ENCODE measurements at places on chromosomes 2 and 18.

- DNase-seq = no peak
These were observed 77.6 kb upstream of the FOXI3 start for GRCh38 chr2:88530081-88530480.

- DNase-seq = no peak
These were observed 30.9 kb upstream of the YPEL5 start for GRCh38 chr2:30115981-30116285.

- no peak for DNase-seq
These were observed 1.6 kb downstream of the SLC66A2 start for GRCh38 chr18:79949697-79950487.

GRCh38 chr2:172086241-172087206 lies 1.2 kb downstream of the DLX1 start:
- DNase-seq = no peak

DNA sequence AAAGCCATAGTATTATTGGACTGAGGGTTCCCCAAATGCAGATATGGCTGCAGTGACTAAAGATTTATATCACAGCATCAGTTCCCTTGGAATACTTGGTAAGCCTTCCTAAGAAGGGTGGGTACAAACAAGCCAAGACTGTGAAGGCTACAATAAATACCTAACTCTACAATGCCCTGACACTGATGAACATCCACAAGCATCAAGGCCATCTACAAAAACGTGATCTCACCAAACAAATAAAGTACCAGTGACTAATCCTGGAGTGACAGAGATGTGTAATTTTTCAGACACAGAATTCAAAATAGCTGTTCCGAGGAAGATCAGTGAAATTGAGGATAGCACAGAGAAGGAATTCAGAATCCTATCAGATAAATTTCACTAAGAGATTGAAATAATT lies 254.5 kb downstream of the PARD3B start:
- DNase-seq = no peak

DNA sequence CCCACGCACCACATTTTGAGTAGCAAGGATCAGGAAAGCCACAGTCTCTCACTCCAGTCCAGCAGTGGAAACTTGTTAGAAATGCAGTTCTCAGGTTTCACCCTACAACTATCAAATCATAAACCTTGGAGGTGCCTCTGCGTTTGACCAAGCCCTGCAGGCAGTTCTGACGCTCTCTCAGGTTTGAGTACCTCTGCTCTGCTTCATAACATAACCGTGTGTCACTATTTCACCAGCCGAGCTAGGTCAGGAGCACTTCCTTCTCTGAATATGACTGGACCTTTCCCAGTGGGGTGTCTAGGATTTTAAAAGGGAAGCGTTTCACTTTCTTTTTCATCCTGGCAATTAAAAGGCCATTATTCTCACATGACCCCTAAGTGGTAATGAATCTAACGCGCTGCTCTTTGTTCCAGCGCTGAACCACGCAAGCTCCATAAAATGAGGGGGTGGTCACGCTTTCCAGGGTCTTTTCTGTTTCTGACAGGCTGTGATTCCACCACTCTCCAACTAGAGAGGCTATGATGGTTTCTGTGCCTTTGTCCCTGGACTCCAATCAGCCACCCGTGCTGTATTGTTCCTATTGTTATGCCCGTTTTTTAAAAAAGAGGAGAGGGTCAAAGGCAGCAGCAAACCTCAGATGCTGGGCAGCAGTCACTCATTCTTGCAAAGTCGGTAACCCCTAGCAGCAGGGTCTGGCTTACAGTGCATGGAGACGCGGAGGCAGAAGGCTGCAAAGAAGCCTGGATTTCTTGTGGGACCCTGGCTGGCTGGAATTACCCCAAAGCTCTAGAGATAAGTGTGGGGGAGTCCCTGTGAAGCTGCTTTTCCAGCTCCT lies 75.2 kb upstream of the CTNNA2 start:
- DNase-seq = no peak

DNA sequence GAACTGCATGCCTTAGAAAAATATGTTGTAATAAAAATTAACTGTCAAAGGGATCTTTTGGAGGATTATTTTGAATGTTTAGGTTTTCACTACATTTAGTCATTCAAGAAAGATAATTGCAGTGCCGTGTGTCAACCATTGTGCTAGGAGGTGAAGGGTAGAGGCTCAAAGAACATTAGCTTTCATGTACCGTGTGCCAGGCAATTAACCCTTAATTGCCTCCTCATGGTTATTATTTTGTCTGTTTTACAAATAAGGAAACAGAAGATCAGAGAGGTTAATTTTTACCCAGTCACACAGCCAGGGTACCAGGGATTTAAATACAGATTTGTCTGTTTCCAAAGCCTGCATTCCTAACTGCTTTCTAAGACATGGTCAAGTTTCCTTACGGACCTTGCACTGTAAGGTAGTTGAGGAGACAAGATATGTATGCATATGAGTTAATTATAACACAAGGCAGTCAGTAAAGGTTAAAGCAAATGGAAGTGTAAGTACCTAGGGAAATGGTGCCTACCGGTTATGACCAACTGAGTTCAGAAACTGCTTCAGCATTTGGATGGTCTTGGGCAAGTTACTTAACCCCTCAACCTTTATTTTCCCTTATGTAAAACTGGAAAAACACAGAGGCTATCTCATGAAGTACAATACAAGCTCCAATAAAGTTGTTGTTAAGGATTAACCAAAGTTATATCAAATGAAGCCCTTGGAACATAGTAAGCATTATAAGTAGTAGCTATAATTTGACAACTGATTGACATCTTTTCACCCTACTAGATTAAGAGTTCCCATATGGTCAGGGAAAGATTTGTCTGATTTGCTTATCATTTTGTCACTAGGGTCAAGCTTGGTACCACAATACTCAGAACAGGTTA lies 434.9 kb downstream of the MBD2 start:
- no peak for DNase-seq

GRCh38 chr2:233867993-233868532 lies at the start of gene MSL3B:
Gene MSL3B, minus strand, starts transcription at chr2:233868386.
- DNase-seq = peak; percentile 26

DNA sequence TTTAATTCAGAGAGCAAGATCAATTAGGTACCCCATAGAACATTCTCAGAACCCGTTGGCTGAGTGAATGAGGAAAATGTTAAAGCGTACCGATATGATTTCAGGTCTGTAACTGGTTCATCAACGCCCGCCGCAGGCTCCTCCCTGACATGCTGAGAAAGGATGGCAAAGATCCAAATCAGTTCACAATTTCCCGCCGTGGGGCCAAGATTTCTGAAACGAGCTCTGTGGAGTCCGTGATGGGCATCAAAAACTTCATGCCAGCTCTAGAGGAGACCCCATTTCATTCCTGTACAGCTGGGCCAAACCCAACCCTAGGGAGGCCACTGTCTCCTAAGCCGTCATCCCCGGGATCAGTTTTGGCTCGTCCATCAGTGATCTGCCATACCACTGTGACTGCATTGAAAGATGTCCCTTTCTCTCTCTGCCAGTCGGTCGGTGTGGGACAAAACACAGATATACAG lies 7.3 kb downstream of the TGIF1 start:
- no peak for DNase-seq

DNA sequence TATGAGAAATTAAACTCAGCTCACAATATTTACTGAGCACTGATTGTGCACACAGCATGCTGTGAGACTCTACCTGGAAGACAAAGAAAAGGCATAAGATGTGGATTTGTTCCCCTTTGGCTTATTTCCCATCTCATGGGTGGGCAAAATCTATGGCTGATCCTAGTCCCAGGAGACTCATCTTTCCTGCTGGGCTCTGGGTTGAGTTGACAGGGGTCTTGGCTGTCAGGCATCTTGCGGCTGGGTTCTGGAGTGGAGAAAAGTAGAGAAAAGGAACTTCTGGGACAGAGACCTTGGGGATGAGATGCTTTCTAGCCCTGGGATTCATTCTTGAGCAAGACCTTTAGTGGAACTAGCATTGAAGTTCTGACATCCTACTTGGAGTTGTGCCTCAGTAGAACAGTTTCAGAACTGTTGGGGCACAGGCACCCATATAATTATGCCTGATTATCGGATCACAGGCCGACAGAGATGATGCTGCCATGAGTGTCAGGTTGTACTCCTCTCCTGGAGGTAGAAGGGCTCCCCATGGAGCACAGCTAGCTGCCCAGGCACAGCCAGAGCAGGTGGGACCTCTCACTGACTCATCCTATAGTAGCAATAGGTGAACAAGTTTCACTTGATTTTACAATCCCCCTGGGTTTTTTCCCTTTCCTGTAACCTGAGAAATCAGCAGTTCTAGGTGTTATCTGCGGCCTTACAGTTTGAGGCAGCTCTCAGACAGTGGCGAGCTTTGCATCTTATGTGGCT lies 260.9 kb downstream of the CYRIA start:
- no peak for DNase-seq

DNA sequence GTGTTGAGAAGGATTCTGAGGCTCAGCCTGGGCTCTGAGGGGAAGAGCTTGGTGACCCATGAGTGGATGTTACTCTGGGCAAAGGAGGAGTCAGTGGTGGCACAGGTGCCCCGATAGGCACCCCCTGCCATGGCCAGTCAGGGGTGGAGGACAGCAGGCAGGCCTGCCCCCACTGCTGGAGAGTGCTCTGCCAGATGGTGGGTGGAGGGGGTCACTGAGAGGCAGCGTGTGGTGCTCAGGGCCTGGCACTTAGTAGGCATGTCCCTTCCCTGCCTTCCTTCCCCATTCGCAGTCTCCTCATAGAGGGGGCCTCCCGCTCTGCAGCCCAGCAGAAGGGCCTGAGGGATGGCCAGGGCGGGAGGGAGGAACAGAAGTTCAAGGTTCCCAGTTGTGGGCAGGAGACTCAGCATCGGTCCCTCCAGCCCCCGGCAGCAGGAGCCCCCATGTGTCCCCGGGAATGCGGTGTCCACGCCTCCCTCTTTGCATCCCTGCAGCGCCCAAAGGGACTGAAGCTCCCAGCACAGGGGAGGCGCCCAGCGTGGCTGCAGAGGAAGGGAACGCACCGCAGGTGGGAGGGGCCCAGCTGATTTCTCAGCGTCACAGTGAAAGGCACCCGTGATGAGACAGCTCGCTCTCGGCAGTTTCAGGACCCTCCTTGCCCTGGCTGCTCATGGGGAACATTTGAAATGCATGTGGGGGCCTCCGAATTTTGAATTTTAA lies 5.7 kb upstream of the SNED1 start:
- DNase-seq = no peak

GRCh38 chr2:151306621-151307020 lies 17.2 kb upstream of the NMI start:
- peak; percentile 52 for DNase-seq

DNA sequence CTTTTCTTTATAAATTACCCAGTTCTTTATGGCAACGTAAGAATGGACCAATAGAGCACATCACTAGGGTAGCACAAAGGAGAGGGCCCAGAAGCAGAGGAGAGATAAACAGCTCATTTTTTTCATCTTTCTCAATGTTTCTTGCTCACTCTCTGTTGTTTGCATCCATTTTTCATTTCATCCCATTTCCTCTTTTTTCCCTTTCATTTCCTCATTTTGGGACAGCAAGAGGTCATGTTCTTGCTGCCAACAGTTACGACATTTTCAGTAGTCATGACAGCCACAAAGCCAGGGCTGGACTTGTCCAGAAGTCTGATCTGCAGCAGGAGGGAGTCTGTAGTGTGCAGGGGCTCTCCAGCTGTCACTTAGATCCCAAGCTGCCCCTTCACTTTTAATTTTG lies 52.7 kb upstream of the CYP1B1 start:
- no peak for DNase-seq

- DNase-seq = no peak
These were observed 6.3 kb upstream of the RAB31 start for GRCh38 chr18:9701609-9702349.

DNA sequence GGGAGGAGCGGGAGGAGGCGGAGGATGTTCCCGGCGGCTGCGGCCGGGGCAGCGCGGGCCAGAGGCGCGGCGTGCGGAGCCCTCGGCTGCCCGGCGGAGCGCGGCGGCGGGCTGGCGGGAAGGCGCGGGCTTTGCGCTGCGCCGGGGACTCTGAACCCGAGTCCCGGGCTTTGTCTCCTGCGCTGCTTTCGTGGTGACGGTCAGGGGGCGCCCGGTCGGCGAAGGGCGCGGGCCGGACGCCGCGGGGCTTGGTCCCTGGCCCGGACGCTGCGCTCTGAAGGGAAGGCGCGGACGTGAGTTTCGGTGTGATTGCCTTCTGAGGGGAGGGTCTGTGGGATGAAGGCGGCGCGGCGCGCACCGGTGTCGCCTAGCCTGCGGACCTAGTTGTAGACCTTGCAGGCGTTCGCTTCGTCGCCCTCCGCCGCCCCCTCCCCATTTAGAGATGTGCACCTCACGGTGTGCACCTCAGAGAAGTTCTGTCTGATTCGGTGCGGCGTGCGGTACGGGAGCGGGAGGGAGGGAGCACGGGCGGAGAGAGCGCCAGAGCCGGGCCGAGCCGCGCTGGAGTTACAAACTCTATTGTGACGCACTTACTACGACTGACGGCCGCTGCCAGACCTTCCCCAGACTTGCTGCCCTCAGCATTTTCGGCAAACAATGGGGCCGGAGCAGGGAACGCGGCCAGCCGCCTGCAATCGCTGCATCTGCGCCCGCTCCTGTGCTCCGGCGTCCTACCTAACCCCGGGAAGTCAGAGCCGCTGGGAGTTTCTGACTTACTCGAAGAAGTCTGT lies 2.1 kb downstream of the BCL2L11 start:
- peak; percentile 73 for DNase-seq

- no peak for DNase-seq
These were observed 212.9 kb downstream of the CYP26B1 start for GRCh38 chr2:71934595-71935261.

GRCh38 chr2:226362980-226363379 lies 436.6 kb downstream of the IRS1 start:
- no peak for DNase-seq

- no peak for DNase-seq
These were observed 65.9 kb downstream of the C1D start for GRCh38 chr2:67996772-67997527.

DNA sequence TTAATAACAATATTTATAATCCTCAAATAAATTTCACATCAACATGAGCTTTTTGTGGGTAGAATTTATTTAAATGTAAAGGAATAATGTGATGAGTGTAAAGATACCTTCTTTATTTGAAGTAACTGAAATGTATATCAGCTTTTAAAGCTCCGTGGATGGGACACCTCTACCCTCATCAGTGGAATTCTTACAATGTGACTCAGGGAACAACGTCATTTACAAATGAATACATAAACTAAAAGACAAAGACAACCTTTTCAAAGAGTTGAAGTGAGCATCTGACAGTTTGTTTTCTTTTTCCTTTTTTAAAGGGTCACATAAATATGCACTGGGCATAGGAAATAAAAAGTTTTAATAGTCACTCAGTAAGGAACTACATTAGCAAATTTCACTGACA lies 1127.0 kb upstream of the CRIM1 start:
- DNase-seq = no peak

- DNase-seq = no peak
These were observed 4.0 kb downstream of the SLC4A3 start for GRCh38 chr2:219631406-219631891.

- DNase-seq = peak; percentile 38
These were observed 182.8 kb upstream of the RAB12 start for GRCh38 chr18:8426401-8426800.

DNA sequence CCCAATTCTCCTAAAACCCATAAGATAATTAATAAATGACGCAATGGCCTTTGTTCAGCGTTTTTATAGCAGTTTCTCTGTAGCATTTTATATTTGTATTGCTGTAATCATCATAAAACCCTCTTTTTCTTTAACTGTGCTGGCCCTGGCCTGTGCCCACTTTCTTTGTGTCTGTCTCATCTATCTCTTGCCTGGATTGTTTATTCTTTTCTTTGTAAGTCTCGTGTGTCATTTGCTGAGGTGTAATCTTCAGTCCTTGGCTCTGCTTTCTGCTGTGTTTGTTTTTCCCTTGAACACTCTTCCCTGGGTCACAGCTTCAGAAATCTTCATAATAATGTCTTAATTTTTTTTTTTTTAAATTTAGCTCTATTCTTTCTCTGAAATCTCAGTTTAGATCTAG lies 525.8 kb upstream of the LINC00305 start:
- DNase-seq = no peak
